ENCODE measurements at places on chromosomes 13 and 19.

- no peaks in the 10 kb centered on the region for H3K27me3 ChIP-seq
- no peaks in the 10 kb centered on the region for H3K36me3 ChIP-seq
- no peak for DNase-seq
These were observed 537 bp downstream of the NAT14 start for GRCh38 chr19:55485439-55486011.

DNA sequence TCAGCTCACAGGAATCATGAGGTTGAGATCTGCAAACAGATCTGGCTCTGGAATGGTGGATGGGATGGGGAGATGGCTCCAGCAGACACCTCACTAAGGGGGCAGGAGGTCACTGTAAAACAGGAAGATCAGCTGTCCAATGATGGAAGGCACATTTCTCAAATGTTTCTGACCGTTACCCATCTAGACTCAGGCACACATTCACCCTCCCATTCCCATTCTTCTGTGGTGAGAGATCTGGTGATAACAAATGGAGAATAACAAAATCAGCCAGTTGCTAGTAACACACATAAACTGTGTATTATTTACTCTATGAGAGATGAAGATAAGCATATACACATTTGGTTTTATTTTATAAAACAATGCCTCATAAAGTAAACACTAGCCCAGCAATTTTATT, 235.9 kb downstream of the TSHZ3 start:
- no peak overlapping the region for H3K27ac ChIP-seq
- no peak for DNase-seq
- H3K4me3 ChIP-seq, result no peak overlapping the region
- H3K27me3 ChIP-seq, result no peaks in the 10 kb centered on the region
- no peaks in the 10 kb centered on the region for H3K4me1 ChIP-seq
- no peaks in the 10 kb centered on the region for H3K36me3 ChIP-seq

- H3K27me3 ChIP-seq, result no peaks in the 10 kb centered on the region
- H3K4me1 ChIP-seq, result no peaks in the 10 kb centered on the region
- no peak overlapping the region for H3K27ac ChIP-seq
- DNase-seq, result no peak
- no peak overlapping the region for H3K4me3 ChIP-seq
- no peaks in the 10 kb centered on the region for H3K36me3 ChIP-seq
These were observed 374.9 kb downstream of the SPRY2 start for GRCh38 chr13:79966059-79966458.

DNA sequence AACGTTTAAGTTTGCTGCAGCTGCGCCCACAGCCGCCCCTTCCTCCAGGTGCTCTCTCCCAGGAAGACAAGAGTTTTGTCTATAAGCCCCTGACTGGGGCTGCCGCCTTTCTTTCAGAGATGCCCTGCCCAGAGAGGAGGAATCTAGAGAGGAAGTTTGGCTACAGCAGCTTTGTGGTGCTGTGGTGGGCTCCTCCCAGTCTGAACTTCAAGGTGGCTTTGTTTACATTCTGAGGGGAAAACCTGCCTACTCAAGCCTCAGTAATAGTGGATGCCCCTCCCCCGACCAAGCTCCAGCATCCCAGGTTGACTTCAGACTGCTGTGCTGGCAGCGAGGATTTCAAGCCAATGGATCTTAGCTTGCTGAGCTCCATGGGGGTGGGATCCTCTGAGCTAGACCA, 6.4 kb upstream of the ERICH6B start:
- H3K27me3 ChIP-seq, result peaks cover 9% of the 10 kb centered on the region
- H3K36me3 ChIP-seq, result no peaks in the 10 kb centered on the region

GRCh38 chr19:8629996-8630683, at the start of gene NFILZ:
Gene NFILZ (plus strand): TSS chr19:8630633. CDS start chr19:8676766, 46,133 bp downstream.
- no peaks in the 10 kb centered on the region for H3K36me3 ChIP-seq
- no peak within 1 kb of the TSS for H3K4me3 ChIP-seq
- no peak for DNase-seq
- peaks cover 8% of the 10 kb centered on the region for H3K4me1 ChIP-seq
- H3K27me3 ChIP-seq, result no peaks in the 10 kb centered on the region
- H3K27ac ChIP-seq, result peak within 1 kb of the TSS; percentile 72

- no peak for DNase-seq
- H3K27ac ChIP-seq, result no peak overlapping the region
- no peaks in the 10 kb centered on the region for H3K36me3 ChIP-seq
- H3K4me3 ChIP-seq, result no peak overlapping the region
- H3K27me3 ChIP-seq, result no peaks in the 10 kb centered on the region
These were observed 70.6 kb upstream of the MEDAG start for GRCh38 chr13:30835442-30835841.

DNA sequence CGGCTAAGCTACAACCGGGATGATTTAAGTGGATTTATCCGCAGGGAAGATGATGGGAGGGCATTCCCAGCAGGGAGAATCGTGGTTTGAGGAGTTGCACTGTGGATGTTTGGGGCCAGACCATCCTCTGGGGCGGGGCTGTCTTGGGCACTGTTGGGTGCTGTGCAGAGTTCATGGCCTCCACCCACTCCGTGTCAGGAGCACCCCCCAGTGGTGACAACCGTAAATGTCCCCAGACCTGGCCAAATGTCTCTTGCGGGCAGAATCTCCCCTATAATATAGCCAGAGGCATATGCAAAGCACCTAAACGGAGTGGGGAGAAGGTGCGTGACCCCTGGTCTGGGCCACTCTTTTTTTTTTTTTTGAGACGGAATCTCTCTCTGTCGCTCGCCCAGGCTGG, 40.2 kb downstream of the SMIM24 start:
- H3K27me3 ChIP-seq, result no peaks in the 10 kb centered on the region
- peaks cover 6% of the 10 kb centered on the region for H3K4me1 ChIP-seq
- H3K27ac ChIP-seq, result no peak overlapping the region
- no peak overlapping the region for H3K4me3 ChIP-seq

GRCh38 chr19:4977299-4978174, 8.6 kb downstream of the KDM4B start:
- peak; percentile 47 for DNase-seq
- H3K27me3 ChIP-seq, result no peaks in the 10 kb centered on the region
- H3K36me3 ChIP-seq, result no peaks in the 10 kb centered on the region
- peaks cover 70% of the 10 kb centered on the region for H3K4me1 ChIP-seq
- no peak overlapping the region for H3K4me3 ChIP-seq

DNA sequence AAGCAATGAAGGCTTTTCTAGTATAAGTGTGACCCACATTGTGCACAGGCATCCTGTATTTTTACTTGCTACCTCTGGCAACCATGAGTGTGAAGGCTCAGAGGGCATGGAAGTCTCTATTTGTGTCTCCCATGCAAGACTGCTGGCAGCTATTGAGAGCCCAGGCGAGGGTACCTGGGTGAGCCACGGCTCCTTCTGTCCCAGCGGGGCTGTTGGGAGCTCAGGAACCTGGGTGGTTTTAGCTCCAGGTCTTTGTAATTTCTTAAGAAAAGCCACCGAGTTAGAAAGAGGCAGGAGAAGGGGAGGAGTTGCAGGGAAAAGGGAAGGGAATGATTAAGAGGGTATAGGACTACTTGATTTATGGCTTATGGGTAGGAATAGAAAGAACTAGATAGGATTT, 190.4 kb upstream of the SOX1 start:
- no peaks in the 10 kb centered on the region for H3K4me1 ChIP-seq
- no peak overlapping the region for H3K27ac ChIP-seq
- H3K36me3 ChIP-seq, result no peaks in the 10 kb centered on the region

DNA sequence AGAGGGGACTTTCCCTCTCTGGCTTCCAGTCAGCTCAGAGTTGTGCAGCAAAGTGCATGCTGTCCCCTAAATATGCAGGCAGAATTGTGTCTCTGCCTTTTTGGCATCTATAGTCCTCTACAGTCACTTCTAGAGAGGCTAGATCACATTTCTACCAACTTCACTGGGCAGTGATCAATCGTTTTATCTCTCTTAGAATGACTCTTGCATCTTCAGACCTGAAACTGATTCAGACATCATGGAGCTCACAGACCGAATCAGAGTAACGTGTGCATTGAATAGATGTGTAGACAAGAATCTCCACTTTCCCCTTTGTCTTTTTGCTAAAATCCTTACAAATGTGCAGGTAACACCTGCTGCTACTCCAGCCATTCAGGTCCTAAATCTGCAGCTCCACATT, 6.2 kb downstream of the ZNF253 start:
- H3K27me3 ChIP-seq, result no peaks in the 10 kb centered on the region
- no peak overlapping the region for H3K27ac ChIP-seq
- peaks cover 19% of the 10 kb centered on the region for H3K4me1 ChIP-seq
- DNase-seq, result no peak
- no peak overlapping the region for H3K4me3 ChIP-seq

- peaks cover 63% of the 10 kb centered on the region for H3K4me1 ChIP-seq
- DNase-seq, result peak; percentile 66
- H3K4me3 ChIP-seq, result peak overlapping the region; percentile 10
- peak overlapping the region; percentile 98 for H3K27ac ChIP-seq
- no peaks in the 10 kb centered on the region for H3K27me3 ChIP-seq
These were observed 2.2 kb upstream of the PLEKHG2 start for GRCh38 chr19:39410017-39410830.

DNA sequence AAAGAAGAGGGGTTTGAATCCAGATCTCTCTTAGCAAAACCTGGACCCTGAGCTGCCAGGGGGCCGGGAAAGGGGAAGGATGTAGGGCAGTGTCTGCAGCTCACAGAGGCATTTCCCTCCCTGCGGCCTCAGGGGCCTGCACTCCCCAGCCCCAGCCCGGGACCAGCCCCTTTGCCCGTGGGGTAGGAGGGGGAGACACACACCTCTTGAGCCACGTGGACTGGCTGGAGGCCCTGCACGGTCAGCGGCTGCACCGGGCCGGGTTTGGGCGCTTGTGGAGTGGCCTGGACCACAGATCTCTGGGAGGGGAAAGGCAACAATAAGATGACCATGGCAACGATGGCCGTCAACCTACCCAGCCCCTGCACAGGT, 26.9 kb downstream of the RFX1 start:
- no peak overlapping the region for H3K27ac ChIP-seq
- no peak overlapping the region for H3K4me3 ChIP-seq
- no peaks in the 10 kb centered on the region for H3K27me3 ChIP-seq
- H3K4me1 ChIP-seq, result no peaks in the 10 kb centered on the region
- DNase-seq, result no peak

GRCh38 chr19:50224986-50225747, 21.7 kb downstream of the MYH14 start:
- no peak overlapping the region for H3K4me3 ChIP-seq
- no peaks in the 10 kb centered on the region for H3K4me1 ChIP-seq
- no peak for DNase-seq
- peaks cover 6% of the 10 kb centered on the region for H3K36me3 ChIP-seq
- H3K27me3 ChIP-seq, result no peaks in the 10 kb centered on the region
- no peak overlapping the region for H3K27ac ChIP-seq

DNA sequence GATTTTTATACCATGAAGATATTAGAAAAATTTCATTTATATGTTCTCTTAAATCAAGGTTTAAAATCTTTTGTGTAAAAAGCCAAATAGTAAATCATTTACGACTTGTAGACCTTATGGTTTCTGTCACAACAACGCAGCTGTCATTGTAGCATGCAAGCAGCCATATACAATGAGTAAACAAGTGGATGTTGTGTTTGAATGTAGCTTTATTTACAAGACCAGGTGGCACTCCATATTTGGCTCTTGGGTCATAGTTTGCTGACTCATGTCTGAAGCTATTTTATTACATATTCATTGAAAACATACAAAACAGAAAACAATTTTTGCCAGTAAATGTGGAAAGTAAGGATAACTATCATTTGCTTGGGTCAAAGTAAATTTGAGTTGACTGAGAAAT, 930.8 kb downstream of the SLITRK5 start:
- H3K27me3 ChIP-seq, result no peaks in the 10 kb centered on the region
- no peaks in the 10 kb centered on the region for H3K4me1 ChIP-seq
- DNase-seq, result no peak
- no peak overlapping the region for H3K4me3 ChIP-seq
- H3K36me3 ChIP-seq, result no peaks in the 10 kb centered on the region
- no peak overlapping the region for H3K27ac ChIP-seq

DNA sequence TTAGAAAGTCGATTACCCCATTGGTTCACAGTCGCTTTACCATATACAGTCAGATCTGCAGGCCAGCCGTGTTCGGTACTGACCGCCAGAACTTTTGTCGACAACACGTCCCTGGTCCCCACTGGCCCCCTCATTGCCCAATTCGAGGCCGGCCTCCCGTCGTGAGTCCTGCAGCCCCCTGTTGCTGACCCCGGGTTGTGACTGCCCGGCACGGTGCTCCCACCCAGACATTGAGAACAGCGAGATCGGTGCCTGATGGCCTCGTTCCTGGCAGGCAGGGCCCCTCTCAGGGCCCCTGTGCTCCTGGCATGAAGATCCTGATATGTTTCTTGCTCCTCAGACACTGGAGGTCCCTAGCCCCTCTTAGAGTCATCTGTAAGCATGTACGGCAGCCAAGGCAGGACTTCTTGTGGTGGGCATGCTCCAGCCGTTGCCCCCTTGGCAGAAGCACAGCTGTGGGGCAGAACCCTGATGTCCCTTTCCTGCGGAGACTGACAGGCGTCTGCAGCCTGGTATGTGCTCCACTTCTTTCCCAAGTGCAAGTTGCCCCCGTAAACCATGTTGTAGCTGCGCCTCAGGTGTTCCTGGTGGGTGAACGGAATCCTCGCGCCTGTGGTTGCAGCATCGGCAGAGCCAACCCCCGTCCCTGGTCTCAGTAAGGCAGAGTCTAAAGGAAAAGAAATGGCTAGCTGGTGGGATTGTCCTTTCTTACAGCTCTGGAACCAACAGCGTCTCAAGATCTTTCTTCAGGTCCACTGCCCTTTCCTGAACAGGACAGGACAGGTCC, 123.2 kb upstream of the SPACA7 start:
- no peaks in the 10 kb centered on the region for H3K4me1 ChIP-seq
- no peak overlapping the region for H3K27ac ChIP-seq
- H3K36me3 ChIP-seq, result no peaks in the 10 kb centered on the region
- DNase-seq, result no peak

GRCh38 chr13:79427883-79428282, 21.8 kb upstream of the RBM26 start:
- H3K4me3 ChIP-seq, result no peak overlapping the region
- H3K27ac ChIP-seq, result no peak overlapping the region

- H3K36me3 ChIP-seq, result no peaks in the 10 kb centered on the region
- no peaks in the 10 kb centered on the region for H3K27me3 ChIP-seq
- no peaks in the 10 kb centered on the region for H3K4me1 ChIP-seq
- H3K27ac ChIP-seq, result no peak overlapping the region
- H3K4me3 ChIP-seq, result no peak overlapping the region
These were observed 17.5 kb upstream of the HS6ST3 start for GRCh38 chr13:96072392-96072791.

GRCh38 chr13:77042566-77043177, 15.7 kb upstream of the FBXL3 start:
- no peak for DNase-seq
- no peak overlapping the region for H3K27ac ChIP-seq
- peaks cover 4% of the 10 kb centered on the region for H3K4me1 ChIP-seq
- H3K36me3 ChIP-seq, result no peaks in the 10 kb centered on the region

GRCh38 chr13:101289764-101290163, 126.5 kb downstream of the NALCN start:
- H3K4me3 ChIP-seq, result no peak overlapping the region
- DNase-seq, result no peak
- no peaks in the 10 kb centered on the region for H3K36me3 ChIP-seq

- H3K4me1 ChIP-seq, result no peaks in the 10 kb centered on the region
- no peak overlapping the region for H3K4me3 ChIP-seq
- H3K27me3 ChIP-seq, result no peaks in the 10 kb centered on the region
- no peak overlapping the region for H3K27ac ChIP-seq
- DNase-seq, result no peak
These were observed 289.2 kb downstream of the EFNB2 start for GRCh38 chr13:106246242-106246641.

All from body of pancreas (tissue), 4 donors.